ENCODE measurements at places on chromosomes 4 and X.

GRCh38 chrX:143455046-143455445 lies 62.2 kb downstream of the SPANXN3 start:
- DNase-seq: no peak

- DNase-seq: no peak
Measured at GRCh38 chr4:80263541-80264351, 2.7 kb upstream of the FGF5 start.

DNA sequence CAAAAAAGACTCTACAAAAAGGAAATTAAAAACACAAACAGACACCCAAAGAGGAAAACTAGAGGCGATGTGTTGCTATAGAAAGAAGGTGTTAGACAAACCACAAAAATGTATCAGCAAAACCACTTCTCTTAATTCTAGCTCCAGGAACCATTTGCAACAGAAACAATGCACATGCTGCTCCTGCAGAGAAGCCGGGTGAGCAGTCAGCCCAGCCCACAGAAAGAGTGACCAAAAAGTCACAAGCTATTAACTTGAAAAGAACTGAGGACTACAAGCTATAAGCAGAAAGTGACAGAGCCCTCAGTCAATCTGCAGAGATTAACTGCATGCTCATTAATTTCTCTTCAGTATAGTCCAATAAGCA lies 96.2 kb upstream of the KLHL13 start:
- no peak for DNase-seq

- DNase-seq: no peak
Measured at GRCh38 chr4:140315970-140316369, 57.5 kb upstream of the SCOC start.

DNA sequence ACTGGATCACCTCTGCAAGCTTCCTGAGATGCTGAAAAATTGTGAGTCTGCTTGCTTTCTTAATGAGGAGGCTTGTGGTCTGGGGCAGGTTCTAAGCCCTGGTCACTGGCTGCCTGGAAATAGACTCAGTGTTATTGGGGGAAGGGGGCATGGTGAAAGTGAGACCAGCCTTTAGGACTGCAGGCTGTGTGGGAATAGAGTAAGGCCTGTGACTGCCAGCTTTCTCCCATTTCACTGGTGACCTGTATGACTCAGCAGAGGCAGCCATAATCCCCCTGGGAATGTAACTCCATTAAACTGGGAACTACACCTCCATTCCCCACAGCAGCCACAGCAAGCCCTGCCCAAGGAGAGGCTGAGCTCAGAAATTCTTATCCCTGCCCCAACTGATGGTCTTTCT lies 55.9 kb upstream of the IL15 start:
- no peak for DNase-seq

DNA sequence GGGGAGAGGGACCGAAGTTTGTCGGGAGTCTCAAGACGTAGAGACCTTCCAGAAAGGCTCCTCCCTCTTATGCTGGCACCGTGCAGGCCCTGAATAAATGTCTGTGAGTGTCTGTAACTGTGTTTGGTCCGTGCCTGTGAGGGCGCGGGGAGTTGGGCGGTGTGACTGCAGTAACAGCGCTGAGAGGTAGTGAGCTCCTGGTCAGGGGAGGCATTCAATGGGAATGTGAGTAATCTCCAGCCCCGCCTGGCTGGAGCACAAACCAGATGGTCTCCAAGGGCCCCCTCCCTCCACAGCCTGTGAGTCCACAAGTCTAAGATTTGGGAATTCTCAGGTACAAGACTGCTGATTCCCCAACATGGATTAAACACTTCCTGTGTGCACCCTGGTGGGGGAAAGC lies 100.0 kb downstream of the HMX1 start:
- no peak for DNase-seq

- no peak for DNase-seq
Measured at GRCh38 chrX:27797575-27797974, 10.2 kb upstream of the MAGEB10 start.

GRCh38 chrX:78923198-78924015 lies 21.8 kb upstream of the P2RY10 start:
- no peak for DNase-seq

DNA sequence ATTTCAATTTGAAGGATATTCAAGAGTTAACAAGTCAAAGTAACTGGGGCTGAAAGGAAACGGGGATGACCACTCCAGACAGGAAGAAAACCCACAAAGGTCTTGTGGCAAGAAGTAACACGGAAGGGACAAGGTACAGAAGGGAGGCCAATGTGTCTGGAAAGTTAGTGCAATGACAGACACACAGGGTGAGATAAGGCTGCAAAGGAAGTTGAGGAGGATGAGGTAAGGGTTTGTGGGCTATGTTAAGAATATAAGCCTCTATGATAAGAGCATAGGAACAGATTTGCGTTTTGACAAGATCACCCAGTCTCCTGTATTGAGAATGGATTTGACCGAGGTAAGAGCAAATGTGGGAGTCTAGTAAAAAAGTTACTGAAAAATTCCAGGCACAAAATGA lies 21.9 kb upstream of the EMCN start:
- no peak for DNase-seq

DNA sequence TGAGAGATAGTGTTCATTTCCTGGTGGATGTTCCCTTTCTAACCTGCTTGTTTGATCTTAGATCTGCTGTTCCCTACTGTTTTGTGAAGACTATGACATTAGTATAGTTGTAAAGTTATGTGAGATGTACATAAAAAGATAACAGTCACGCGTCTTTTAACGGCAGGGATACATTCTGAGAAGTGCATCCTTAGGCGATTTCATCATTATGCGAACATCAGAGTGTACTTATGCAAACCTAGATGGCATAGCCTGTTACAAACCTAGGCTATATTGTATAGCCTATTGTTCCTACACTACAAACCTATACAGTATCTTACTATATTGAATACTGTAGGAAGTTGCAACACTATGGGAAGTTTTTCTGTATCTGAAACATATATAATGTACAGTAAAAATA lies 50.4 kb downstream of the MCUB start:
- DNase-seq: no peak

DNA sequence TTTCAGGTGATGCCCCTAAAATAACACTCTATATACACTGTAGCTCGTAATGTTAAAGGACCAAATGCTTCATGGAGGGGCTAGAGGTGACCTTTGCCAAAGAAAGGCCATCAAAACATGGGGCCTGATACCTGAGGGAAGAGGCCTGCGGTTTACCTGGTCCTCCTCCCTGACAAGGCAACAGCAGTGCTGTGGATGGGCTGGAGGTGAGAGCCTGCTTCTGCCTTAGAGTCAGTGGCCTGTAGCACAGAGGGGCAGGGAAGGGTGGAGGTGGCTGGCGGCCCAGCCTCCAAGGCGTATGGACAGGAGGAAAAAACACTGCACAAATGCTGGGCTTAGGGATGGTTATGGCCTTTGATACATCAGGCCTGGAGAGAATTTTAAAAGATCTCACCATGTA lies 137.8 kb upstream of the USP38 start:
- no peak for DNase-seq

DNA sequence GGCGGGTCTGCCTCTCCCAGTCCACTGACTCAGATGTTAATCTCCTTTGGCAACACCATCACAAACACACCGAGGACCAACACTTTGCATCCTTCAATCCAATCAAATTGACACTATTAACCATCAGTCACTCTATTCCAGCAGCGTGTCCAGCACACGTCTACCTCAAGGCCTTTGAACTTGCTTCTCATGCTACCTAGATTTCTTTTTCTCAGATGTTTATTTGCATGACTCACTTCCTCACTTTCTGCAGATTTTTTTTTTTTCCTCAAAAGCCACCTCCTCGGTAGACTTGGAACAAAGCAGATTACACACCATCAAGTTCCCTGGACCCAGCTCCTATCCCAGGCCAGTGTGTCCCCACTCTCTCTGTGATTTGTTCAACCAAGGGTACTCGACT lies 49.5 kb downstream of the SUPT20HL2 start:
- no peak for DNase-seq
